ENCODE measurements at places on chromosomes 12 and 14.

- no peak for DNase-seq
These were observed 386.6 kb downstream of the SYT1 start for GRCh38 chr12:79250960-79251755.

- DNase-seq: no peak
These were observed 291.8 kb downstream of the TMEM121 start for GRCh38 chr14:105817971-105818711.

DNA sequence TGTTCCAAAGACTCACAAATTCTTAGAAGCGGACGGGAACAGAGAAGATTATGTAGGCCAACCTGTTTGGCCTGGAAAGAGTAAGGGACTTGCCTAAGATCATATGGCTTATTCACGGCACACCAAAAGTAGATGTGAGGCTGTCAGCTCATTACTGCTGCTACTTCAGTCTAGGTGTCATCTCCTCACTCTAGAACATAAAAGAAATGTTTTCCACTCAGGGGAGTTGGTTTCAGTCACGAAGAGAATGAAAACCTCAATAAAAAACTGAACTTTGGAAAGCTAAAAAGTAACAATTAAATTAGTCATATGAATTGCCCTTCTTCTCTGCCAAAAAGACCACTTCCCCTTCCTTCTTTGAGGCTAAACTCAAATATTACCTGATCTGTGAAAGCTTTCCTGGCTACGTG is 658 bp upstream of the CEP128 start:
- no peak for DNase-seq

DNA sequence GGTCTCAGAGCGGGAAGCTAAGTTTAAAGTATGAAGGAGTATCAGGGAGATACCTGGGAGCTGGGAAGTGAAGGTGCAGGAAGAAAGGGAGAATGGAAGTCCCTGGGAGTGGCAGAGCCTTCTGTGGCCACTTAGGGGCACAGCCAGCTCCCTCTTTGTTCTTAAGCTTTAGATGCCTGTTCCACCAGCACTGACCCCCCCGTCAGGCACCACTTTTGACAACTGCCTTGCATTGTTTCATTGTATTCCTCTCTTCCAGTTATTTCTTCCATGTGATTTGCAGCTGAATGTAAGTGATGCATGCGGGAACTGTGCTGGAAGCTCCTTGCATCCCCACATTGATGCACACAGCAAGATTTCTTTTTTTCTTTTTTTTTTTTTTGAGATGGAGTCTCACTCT is 2.6 kb downstream of the GALNT16 start:
- no peak for DNase-seq

- no peak for DNase-seq
These were observed 13.0 kb downstream of the TBX5 start for GRCh38 chr12:114392909-114393308.

DNA sequence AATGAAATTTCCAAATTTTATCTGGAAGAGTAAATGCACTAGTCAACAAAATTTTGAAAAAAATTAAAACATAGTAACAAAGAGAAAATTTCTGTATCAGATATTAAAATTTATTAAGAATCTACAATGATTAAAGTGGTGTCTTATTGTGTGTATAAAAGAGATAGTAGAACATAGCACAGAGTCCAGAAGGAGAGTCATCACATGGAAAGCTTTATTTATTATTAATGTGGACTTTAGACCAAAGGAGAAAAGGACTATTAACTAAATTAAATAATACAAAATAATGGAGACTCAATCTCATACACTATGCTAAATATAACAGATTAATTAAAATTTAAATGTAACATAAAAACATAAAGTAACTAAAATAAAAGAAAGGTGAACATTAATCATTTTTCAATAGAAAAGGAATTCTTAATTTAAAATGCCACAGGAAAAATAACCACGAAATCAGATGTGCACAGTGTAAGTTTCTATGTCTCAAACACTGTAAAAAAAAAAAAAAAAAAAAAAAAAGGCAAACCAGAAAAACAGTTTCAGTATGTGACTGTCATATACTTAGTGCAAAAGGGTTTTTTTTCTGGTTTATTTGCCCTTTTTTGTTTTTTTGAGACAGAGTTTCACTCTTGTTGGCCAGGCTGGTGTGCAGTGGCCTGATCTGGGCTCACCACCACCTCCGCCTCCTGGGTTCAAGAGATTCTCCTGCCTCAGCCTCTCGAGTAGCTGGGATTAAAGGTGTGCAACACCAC is 95.4 kb downstream of the MYF5 start:
- DNase-seq: no peak

DNA sequence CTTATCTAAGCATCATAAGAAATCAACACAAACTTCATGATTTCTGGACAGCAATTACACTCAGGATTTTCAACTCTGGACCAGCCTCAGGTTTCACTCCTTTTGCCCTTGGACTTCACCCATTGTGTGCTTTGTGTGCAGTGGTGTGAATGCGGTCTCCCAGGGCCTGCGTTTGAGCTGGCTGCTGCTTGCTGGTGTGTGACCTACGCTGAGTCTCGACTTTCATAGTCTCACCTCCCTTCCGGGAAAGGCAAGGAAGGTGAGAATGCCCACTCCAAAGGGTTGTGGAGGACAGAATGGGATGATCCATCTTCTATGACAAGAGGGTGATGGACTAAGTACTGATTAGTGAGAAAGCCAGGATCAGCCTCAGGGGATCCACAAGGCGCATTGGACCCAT is 228.8 kb downstream of the C12orf75 start:
- no peak for DNase-seq

GRCh38 chr14:69631509-69631908 is 20.1 kb downstream of the SUSD6 start:
- DNase-seq: no peak

- DNase-seq: no peak
These were observed 80.8 kb upstream of the ACTN1 start for GRCh38 chr14:69059658-69060623.

- DNase-seq: no peak
These were observed 643.2 kb downstream of the RPL10L start for GRCh38 chr14:46008348-46008747.

- no peak for DNase-seq
These were observed 305.6 kb downstream of the RPAP3 start for GRCh38 chr12:47400266-47400665.

- DNase-seq: no peak
These were observed 2.6 kb upstream of the KLRK1 start for GRCh38 chr12:10392394-10392930.

DNA sequence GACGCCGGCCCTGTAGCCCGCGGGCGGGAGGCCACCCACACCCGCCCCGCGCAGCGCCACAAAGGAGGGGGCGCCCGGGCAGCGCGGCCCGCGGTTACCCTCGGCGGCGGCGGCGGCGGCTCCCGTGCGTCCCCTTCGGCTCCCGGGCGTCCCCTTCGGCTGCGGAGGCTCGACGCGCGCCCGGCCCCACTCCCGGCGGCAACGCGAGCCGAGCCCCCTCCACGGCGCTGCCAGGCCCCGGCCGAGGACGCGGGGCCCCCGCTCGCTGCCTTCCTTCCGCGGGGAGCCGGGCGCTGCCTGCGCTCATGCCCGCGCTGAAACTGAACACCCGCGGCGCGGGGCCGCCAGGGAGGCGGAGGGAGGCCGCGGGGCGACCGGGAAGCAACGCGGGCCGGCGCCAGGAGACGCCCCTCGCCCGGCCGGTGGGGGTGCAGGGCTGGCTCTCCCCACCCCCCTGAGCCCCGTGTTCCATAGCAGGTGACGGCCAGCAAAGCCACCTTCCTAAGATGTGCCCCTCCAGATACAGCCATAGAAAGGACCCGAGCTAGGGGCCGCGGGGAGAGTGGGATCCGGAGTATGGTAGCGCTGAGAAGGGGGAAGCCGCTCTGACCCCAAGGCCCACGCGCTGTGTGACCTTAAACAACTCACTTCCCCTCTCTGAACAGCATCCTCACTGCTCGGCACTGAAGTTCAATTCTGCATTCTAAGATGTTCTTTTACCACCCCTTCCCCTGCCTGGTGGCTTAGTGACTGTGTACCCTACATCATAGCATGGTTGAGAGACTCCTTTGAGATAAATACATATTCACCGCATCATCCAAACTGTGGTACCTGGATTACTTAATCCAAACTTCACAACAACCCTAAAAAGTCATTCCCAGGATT is 42.8 kb downstream of the KDM2B start:
- DNase-seq: no peak

GRCh38 chr14:37469650-37470049 is 125.4 kb downstream of the FOXA1 start:
- no peak for DNase-seq

- DNase-seq: peak; percentile 32
These were observed 14.6 kb downstream of the RAPGEF3 start for GRCh38 chr12:47744005-47744651.

Measured in activated T-helper 1 cell treated with Interleukin-2 at 50 U/mL for 16 hours (primary cell).